Dermis microvascular lymphatic vessel endothelial cell (primary cell): ENCODE measurements at places on chromosomes 5 and 9. TPM values are rescaled to one million over a fixed set of nuclear protein-coding genes. Genes with fewer than 3 reads are reported as not detected.

GRXCR2 gene
- total RNA-seq, result not detected in 2 replicates

GRCh38 chr5:37014321-37014720 is 137.8 kb downstream of the NIPBL start:
- DNase-seq, result no peak

DNA sequence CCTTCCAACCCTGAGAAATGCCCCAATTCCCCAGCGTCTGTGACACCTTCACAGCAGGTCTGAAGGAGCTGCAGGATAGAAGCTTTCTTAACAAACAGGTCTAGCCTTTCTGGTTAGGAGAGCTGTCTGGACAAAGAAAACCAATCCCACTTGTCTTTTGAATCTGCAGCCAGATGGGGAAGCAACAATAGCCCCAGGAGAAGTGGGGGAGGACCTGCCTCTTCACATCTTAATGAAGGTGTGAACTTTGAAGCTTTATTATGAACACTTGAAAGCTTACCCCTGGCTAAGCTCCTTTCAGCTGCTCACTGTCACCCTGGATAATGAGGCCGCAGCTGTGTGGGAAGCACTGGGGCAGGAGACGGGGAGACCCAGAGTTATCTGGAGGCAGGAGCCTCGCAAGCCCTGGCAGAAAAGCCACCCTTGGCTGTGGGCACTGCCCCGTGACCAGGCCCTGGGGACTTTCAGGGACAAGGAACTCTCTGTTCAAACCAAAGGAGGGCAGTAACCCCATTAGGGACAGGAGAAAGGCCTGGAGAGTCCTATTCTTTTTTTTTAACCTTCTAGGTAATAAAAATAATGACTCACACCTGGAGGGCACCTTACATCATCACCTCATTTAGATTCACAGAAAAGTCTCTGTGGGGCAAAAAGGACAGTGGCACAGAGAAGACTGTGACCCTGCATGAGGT is 151.8 kb upstream of the RAD23B start:
- DNase-seq, result no peak

DNA sequence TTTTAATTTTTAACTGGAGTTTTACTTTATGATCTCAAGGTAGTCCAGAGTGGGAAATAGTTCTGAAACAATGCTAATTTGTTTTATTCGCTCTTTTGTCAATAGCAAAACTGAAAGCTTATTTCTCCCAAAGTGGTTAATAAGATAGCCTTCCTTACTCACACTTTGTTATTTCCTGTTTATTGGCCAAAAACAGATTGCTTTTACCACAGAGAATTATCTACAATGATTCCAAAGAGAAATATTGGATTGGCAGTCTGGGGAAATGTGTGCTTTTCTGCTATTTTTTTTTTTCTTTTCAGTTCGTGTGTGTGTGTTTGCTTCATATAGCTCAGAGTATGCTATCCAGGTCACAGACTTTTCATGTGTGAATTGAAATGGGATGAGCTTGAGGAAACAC is 756.7 kb upstream of the RGMB start:
- DNase-seq, result no peak

ADAMTS12 gene
- 1.2 and 5.2 TPM in 2 replicates for total RNA-seq

- DNase-seq, result peak; percentile 56
These were observed 8.2 kb upstream of the MARCHF3 start for GRCh38 chr5:127038550-127038949.

SHOC1 gene
- not detected in 2 replicates for total RNA-seq

GRM6 gene
- not detected in 2 replicates for total RNA-seq

DNA sequence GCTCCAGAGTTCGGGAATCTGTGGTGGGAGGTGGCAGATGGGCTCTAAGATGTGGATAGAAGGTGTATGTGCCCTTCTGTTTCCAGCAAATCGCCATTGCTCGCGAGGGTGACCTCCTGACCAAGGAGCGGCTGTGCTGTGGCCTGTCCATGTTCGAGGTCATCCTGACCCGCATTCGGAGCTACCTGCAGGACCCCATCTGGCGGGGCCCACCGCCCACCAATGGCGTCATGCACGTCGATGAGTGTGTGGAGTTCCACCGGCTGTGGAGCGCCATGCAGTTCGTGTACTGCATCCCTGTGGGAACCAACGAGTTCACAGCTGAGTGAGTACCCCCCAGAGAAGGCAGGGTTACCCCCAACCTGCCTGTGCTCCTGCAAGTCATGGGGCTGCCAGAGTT is 70.9 kb upstream of the NIPAL4 start:
- DNase-seq, result no peak

GRCh38 chr5:120465436-120465961 is 1.4 kb downstream of the PRR16 start:
- DNase-seq, result no peak

DNA sequence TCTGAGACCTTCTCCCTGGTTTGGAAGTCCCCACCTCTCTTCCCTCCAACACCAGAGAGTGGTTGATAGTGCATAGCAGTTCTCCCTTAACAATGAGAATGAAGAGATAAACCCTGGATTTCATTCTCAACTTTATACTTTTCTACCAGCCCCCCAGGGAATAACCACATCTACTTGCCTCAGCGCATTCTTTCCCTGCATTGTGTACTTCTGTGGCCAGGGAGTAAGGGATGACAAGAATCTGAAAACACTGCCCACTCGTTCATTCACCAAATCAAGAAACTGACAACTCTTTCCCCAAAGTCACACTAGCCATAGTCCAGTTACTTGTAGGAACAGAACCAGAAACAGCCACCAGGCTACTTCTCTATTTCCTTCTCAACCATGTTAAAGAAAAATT is 46.0 kb upstream of the SPIN1 start:
- no peak for DNase-seq

DNA sequence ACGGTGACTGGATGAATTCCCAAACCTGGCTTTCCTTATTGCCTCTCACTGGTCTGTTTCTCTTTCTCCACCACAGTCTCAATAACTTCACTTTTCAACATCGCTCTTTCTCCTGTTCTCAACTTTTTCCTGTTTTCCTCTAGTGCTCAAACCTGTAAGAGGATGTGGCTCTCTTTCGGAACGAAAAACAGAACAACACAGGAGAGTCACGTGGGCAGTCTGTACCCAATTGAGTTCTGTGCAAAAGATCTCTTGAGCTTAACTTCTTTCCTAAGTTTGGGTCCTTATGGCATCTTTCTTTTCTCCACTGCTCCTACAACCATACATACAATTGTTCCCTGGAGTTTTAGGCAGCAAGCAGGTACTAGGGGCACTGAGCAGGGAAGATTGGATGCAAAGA is 8.9 kb downstream of the HAVCR1 start:
- DNase-seq, result no peak

PLPP7 gene
- 1.9 and 2.3 TPM in 2 replicates for total RNA-seq

GRCh38 chr5:57690724-57691123 is 208.1 kb upstream of the ACTBL2 start:
- no peak for DNase-seq

- no peak for DNase-seq
These were observed 73.5 kb upstream of the ALDH1A1 start for GRCh38 chr9:73026375-73026774.

CBY3 gene
- not detected in 2 replicates for total RNA-seq
